Activated naive CD8-positive, alpha-beta T cell treated with anti-CD3 and anti-CD28 coated beads, Interleukin-2, amount 50 U/mL, for 16 hours (primary cell): ENCODE measurements at places on chromosomes 5 and 9.

DNA sequence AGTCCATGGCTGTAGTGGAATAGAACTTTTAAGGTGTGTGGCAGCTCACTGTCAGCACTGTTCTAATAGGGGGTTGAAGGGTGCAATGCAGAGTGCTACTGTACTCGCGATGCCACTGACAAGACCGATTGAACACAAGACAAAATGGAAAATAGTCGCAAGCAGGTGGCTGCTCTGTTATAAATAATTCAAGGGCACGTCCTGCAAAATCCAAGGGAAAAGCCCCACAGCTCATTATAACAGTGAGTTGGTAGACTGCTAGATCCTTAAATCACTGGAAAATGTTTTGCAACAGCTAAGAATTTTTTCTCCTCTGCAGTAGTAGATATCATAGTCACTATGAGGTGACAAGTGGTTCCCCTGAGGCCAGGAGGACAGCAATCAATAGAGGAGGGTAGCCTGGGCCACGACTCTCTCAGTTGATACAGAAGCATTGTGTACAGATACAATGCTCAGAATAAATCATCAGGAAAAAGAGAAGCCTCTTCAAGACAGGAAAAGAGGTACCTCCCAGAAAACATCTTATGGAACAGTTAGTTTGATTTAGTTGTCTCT is 926.3 kb downstream of the TLE4 start:
- DNase-seq, result no peak

DNA sequence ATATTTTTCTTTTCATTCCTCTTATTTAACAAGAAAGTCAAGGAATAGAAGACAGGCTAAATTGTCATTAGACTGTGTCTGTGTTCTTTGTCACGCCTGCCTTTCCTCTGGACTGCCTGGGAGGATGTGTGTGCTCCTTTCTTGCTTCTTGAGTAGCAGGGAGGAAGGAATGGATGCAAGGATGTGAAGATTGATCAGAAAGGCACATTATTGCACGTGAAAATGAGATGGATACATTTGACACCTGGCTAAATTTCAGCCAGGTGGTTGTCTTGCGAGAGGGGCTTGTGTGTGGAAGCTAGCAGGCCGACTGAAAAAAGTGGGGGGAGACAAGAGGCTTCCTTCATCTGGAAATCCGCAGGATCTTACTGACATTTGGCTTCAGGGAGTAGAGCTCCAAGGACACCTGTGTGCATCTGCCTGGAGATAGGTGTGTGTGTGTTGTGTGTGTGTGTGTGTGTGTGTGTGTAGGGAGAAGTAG is 200.1 kb downstream of the MEF2C start:
- DNase-seq, result no peak

DNA sequence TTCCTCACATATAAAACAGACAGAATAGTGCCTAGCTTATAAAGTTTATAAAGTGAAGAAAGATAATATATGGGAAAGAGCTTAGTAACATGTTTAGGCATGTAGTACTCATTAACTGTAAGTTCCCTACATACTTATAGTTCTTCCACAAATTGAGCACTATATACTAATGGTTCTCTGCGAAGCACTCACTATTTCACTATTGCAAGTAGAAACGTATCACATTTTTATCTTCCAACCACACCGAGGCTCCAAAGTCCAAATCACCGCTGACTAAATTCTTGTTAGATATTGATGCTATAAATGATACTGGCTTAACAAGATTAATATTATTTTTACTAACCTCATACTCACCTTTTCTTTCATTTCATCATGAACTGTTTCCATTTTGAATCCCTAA is 61.0 kb downstream of the FBXW11 start:
- DNase-seq, result no peak

DNA sequence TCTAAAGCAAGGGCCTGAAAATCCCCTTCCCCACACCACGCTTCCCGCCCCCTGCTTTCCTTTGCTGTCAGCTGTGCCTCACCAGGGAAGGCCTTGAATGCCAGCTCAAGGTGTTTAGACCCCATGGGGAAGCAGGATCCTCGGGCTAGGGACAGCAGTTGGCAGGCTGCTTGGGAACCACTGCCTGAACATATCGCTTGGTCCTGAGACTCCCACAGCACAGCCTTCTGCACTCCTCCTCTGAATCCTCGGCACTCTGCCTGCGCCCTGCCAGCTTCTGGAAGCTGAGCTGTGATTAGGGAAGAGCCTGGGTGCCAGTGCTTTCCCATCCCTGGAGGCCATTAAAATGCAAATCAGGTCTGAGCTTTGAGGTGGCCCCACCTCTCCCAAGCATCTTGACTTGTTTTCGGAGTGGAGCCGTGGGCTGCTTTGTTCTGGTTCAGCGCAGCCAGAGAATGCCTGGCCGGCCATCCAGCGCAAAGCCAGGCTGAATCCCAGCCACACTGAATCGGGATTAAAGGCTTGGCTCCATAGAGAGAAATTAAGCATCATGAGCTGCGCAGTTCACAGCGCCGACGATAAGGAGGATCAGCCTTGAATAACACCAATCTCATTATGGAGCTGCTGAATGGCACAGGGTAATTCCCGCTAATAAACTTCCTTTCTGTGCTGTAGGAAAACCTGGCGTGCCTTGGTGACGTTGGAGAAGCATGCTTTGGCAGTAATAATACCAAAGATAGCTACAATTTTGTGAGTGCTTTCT is 40.0 kb downstream of the AMBP start:
- no peak for DNase-seq

DNA sequence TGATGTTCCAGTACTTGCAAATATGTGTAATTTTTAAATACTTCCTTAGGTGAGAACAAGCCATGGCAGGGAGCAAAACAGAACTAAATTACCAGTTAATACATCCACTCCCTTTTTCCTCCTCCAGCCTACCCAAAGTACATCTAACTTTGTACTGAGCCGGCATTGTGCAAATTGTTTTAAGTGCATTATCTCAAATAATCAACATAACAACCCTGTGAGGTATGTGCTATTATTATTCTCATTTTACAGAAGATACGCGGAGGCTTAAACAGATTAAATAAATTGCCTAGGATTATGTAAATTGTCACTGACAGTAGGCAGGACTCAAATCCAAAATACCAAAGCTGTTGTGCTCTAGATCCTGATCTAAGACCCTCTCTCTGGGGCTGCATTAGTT is 55.5 kb upstream of the KLF4 start:
- DNase-seq, result no peak

GRCh38 chr9:99127356-99128132 is 22.6 kb downstream of the TGFBR1 start:
- DNase-seq, result no peak

GRCh38 chr5:150624334-150625163 is 15.9 kb upstream of the SYNPO start:
- no peak for DNase-seq

DNA sequence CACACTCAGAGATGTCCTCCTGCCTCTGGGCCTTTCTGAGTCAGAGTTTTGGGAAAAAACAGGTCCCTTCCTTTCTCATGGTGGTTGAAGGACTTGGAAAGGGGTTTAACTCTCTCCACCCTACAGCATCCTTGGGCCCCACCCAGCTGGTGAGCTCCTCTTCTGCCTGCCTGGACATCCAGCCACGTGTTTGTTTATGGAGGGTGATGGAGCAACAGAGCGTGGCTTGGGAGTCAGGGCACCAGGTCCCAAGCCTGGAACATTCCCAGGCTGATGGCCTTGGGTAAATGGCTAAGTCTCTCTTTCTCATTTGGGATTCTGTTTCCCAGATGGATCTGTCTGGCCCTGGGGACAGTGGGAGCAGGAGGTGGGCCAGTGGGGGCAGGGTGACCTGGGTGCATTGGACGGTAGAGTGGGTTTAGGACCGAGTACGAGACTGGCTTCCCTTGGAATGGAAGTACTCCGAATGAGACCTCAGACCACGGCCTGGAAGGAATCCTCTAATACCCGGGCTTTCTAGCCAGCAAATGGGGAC is 141.1 kb upstream of the IRX2 start:
- no peak for DNase-seq

DNA sequence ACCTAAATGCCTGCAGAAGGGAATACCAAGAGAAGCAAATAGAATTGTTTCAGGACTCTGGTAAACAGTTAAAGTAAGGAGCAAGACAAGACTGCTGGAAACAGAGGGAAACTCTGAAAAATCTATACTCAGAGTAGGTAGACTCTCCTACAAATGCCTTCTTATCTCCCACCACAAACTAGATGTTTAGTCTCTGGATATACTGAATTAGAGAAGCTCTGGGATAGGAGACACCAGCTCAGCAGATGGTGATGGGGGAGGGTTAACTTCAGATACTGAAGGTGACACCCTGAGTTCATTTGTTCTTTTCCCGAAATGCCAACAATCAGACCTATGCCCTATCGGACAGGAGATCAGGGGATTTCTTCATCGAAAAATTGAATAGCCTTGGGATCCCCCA is 54.1 kb upstream of the CHD1 start:
- DNase-seq, result no peak

GRCh38 chr5:109714592-109714991 is 24.9 kb downstream of the MAN2A1 start:
- no peak for DNase-seq

GRCh38 chr5:96489532-96489931 is 56.5 kb upstream of the PCSK1 start:
- no peak for DNase-seq

DNA sequence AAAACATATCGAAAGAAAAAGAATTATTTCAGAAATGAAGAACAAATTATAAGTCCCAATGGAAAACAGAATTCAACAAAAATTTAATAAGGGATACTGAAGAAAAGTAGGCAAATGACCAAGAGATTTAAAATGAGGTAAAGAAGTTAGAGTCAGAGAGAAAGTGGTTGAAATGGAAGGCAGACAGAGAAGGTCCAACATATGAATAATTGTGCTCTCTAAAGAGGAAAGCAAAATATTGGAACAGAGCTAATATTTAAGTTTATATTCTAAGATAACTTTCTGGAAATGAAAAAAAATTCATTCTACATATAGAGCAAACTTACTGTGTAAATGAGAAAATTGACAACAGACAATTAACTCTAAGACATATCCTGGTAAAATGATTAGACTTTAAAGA is 94.1 kb downstream of the PTCH1 start:
- DNase-seq, result no peak

DNA sequence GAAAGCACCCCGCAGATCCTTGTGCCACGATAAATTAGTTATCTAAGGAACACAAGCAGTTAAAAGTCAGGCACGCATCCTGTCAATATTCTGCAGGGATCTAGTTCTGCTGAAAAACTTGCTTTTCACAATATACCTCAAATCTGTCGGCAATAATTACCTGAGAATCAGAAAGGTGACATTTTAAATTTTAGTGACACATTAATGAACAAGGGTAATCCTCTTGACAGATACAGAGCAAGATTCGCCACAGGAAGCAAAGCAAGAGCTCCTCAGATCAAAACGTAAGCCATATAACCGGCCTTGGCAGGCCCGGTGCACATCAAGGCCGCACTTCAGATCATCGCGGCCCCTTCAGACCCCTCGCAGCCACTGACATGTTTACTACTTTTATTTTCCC is 185.7 kb downstream of the ATPSCKMT start:
- no peak for DNase-seq

DNA sequence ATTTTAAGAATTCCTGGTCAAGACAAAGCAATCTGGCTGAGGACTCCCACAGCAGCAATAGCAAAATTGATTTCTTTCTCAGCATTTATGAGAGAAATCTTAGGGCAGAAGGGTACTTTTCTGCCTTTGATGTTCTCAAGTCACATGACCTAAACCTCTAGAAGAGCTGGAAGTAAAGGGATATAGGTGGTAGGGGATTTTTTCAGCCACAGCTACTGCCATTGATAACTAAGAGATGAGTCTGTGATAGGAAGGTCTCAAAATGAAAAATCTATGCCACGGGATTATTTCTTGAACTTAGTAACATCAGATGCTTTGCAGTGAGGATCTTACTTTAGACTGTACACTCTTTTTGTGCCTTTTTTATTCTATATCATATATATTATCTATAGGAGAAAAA is 35.6 kb downstream of the IL6ST start:
- DNase-seq, result no peak

DNA sequence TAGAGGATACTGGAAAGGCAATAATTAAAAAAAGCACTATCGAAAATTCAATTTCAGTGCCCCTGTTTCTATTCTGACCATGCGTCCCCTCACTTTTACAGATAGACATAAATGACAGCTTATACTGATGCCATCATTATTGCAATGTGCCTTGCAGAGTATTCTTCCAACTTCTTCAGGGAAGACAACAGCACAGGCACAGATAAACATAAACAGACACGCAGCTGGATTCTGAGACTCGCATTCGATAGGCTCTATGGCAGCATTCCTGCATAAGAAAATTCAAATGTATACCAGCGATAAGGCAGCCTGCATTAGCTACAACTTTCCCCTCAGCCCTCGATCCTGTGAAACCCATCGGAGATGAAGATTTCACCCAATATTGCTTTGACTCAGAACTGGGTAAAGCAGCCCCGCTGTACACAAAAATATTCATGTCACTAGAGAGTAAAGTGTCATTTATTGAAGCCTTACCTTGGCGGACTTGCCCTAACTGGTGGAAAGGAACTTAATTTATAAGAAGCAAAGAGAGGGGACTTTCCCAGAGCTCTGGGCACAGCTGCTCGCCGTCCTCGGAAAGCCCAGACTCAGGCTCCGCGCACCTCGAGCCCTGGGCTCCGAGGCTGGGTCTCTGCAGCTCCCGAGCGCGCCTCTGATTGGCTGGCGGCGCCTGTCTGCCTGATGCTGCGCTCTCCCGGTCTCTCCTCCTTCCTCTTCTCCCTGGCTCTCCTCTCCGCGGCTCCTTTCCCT is at the start of gene CDH18:
TSS of gene CDH18 (minus strand) at position 589 of the 750 bp plus-strand sequence. CDS start 149,214 bp downstream, outside the sequence.
- DNase-seq, result no peak

DNA sequence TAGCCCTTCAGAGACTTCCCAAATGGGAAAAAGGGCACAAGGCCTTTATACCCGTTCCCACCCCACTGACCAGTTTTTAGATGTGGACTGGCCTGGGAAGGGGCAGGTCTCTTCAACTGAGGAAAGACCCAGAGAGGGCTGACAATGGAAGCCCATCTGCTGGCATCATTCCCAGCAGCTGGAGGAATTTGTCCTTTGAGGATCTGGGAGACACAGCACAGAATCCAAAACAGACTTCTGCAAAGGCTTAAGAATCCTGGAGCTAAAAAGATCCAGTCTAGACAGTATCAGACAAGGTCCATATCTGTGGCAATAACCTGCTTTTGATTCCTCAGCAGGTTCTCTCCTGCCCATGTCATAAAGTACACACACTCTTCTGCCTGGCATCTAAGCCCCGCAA is 329.2 kb downstream of the TMEM167A start:
- DNase-seq, result no peak

- no peak for DNase-seq
Observed at GRCh38 chr9:14313951-14314423, at the start of gene NFIB. NFIB (minus strand) TSS chr9:14314141; CDS start chr9:14313511, 630 bp downstream.

DNA sequence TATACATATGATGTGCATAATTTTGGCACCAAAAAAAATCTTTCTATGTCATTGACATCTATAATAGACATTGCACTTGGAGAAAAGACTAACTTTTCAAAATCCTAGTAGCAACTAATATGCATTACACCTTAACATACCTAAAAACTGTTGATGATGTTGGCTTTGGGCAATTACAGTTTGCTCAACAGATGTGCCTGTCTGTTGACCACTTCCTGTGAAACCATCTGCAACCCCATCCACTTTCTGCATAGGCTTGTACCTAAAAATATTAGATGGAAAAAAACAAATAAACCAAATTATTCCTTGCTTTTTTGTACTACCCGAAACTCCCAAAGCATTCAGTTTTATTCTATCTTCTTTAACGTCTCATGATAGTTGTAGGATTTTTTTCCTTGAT is 248.6 kb downstream of the RFX3 start:
- no peak for DNase-seq

GRCh38 chr5:177372910-177373309 is 11.3 kb upstream of the SLC34A1 start:
- DNase-seq, result no peak
